ENCODE measurements at places on chromosomes 11 and 22. TPM values are rescaled to one million over a fixed set of nuclear protein-coding genes. Genes with fewer than 3 reads are reported as not detected.

DNA sequence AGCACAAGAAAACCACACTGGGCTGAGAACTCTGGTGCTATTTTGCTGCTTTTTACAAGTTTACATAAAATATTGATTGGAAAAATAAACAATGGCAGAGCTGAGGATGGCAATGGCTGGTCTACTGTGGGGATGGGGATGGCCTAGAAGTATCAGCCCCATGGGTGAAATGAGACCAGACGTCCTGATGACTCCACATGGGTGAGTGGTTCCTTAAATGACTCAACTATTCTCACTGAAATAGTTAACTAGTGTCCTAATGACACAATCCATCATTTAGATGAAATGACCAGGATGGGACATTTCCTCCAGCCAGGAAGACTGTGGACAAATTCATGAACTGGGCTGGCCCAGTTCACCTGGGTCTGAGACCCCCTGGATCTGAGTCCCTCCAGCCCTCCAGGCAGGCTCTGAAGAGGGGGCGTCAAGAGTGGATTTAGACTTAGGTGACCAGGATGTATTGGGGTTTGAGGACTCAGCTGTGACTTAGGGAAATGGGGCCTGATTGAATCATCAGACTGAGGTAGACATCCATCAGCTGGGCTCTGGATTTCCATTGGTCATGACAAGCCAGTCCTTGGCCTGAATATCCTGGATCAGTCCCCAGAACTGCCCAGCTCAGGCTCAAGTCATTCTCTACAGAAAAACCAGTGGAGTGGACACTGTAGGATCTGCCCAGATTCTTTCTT is 98.2 kb upstream of the IGLL5 start:
- no peaks in the 10 kb centered on the region for H3K4me1 ChIP-seq
- no peak for DNase-seq
- H3K27ac ChIP-seq = no peak overlapping the region
- H3K27me3 ChIP-seq = no peaks in the 10 kb centered on the region
- H3K4me3 ChIP-seq = no peak overlapping the region

- H3K27ac ChIP-seq = peak overlapping the region; percentile 5
- H3K4me3 ChIP-seq = no peak overlapping the region
- H3K27me3 ChIP-seq = no peaks in the 10 kb centered on the region
- H3K36me3 ChIP-seq = no peaks in the 10 kb centered on the region
- DNase-seq = no peak
Observed at GRCh38 chr11:69443968-69444364, 37.5 kb upstream of the LINC01488 start.

- no peaks in the 10 kb centered on the region for H3K36me3 ChIP-seq
- DNase-seq = peak; percentile 45
- no peak overlapping the region for H3K4me3 ChIP-seq
Observed at GRCh38 chr11:19995145-19995544, 165.1 kb downstream of the DBX1 start.

DNA sequence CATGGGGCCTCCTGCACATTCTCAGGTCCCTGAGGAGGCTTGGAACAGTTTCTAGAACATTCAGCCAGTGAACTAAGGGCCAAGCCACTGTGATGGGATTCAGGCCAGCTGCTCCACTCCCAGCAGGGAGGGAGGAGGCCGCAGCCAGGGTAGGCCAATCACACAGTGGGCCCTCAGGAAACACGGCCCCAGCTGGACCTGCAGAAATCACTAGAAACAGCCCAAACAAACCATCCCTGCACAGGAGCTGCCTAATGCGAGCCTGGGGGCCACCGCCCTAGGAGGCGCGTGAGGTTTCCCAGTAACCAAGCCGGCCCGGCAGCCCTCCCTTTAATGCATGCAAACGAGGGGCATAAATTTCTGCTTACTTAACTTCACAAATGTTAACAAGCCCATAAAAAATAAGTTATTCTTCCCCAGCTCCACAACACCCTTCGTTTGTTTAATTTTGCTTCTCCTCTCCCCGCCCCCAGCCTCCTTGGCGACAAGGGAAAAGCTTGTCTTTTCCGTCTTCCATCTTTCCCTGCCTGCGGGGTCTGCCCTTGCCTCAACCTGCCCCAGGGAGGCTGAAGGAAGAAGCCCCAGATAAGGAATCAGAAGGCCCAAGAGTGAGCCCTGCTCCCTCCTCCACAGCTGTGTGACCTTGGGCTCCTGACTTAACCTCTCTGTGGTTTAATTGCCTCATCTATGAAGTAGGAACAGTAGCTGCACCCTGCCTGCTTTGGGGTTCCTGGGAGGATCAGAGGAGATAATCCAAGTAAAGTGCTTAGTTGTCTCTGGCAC is 25.7 kb downstream of the ELFN2 start:
- H3K36me3 ChIP-seq = no peaks in the 10 kb centered on the region
- H3K27ac ChIP-seq = no peak overlapping the region
- no peaks in the 10 kb centered on the region for H3K27me3 ChIP-seq
- H3K4me1 ChIP-seq = peaks cover 5% of the 10 kb centered on the region
- peak; percentile 93 for DNase-seq
- H3K4me3 ChIP-seq = no peak overlapping the region

DNA sequence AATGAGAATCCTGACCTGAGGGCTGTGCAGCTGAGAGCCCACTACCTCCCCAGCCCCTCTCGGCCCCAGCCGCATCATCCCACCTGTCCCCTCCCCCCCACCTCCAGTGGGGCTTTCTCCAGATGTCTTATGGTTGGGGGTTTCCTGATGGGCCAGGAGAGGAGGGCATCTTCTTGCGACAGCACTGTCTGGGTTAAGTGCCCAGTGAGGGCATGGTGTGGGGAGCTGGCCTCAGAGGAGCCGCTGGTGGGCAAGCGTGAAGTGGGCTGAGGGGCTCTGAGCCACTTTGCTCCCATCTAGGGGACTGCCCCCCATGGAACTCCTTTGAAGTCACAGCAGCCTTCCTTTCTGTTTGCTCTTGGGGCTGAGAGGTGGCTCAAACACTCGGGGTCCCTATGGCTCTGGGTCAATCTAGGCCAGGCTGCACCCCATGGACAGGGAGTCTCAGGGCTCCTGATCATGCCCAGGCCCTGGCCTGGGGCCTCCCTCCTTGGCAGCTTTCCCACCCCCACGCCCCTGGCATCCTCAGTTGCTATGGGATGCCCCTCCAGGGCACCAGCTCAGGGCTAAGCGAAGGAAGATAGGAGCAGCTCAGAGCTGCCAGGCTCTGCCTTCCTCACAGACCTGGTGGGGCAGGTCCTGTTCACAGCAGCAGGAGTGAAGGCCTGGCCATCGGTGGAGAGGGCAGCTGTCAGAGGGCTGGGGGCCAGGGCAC is 11.0 kb upstream of the MIEF1 start:
- no peak overlapping the region for H3K27ac ChIP-seq
- H3K4me3 ChIP-seq = no peak overlapping the region
- no peaks in the 10 kb centered on the region for H3K36me3 ChIP-seq
- peaks cover 4% of the 10 kb centered on the region for H3K4me1 ChIP-seq
- DNase-seq = peak; percentile 77
- no peaks in the 10 kb centered on the region for H3K27me3 ChIP-seq

GRCh38 chr22:38051900-38052862 is 5.0 kb upstream of the PICK1 start:
- no peaks in the 10 kb centered on the region for H3K27me3 ChIP-seq
- no peaks in the 10 kb centered on the region for H3K36me3 ChIP-seq
- H3K4me1 ChIP-seq = no peaks in the 10 kb centered on the region
- no peak overlapping the region for H3K27ac ChIP-seq

Gene P2RX3
- total RNA-seq = not detected

GRCh38 chr11:72100462-72100861 is 2.6 kb downstream of the LAMTOR1 start:
- no peak for DNase-seq
- H3K4me3 ChIP-seq = no peak overlapping the region
- H3K27ac ChIP-seq = no peak overlapping the region
- H3K36me3 ChIP-seq = peaks cover 36% of the 10 kb centered on the region

Gene TEX12
- not detected for total RNA-seq

Gene SOX10
- 1.5 TPM for total RNA-seq

DNA sequence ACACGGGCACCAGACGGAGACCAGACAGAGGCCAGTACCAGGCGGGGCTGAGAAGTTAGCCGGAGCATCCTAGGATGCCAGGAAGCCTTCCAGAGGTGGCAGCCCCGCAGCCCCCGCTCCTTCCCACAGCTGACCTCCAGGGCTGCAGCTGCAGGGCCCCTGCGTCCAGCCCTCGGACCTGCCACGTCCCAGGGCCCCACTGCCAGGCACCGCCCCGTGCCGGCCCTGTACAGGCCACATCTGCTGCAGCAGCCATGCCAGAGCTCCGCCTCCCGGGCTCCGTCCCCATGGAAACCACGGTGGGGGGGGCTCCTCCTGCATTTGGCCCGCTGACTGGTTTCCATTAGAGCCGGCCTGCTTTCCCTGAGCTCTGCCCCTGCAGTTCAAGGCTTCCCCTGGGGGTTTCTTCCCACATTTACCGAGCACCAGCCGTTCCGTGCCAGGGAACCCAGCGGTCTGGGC is 62.5 kb upstream of the PPARA start:
- peak overlapping the region; percentile 27 for H3K4me3 ChIP-seq
- H3K4me1 ChIP-seq = peaks cover 83% of the 10 kb centered on the region
- peaks cover 29% of the 10 kb centered on the region for H3K36me3 ChIP-seq
- peak overlapping the region; percentile 91 for H3K27ac ChIP-seq
- DNase-seq = peak; percentile 84
- no peaks in the 10 kb centered on the region for H3K27me3 ChIP-seq

DNA sequence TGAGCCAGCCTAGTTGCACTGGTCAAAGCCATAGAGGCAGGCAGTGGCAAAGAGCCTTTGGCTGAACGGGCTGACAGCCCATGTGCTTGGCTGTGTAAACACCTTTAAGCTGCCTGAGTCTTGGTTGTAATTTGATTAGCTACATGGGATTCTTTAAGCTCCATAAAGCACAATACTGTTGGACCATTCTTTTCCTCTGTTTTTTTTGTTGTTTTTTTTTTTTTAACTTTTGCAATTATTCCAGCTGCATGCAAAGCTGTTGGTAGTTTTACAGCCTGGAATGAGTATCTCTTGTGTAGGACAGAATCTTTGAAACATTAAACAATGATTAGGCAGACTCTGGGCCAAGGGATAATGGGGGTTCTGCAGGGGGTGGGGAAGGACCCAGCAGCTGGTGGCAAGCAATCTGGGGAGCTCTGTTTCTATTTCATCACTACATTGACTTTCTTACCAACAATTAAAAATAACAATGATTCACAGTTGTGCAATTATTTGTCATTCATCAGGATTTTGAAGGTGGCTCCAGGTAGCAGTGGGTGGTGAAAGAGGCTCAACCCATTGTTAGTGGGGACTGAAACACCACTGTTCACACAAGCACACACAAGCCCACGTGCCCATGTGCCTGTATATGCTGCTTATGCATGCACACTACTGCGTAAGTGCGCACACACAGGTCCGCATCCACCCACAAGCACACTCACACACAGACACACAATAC is 69.5 kb upstream of the CSNK2A3 start:
- H3K36me3 ChIP-seq = peaks cover 4% of the 10 kb centered on the region
- no peak overlapping the region for H3K4me3 ChIP-seq
- peaks cover 2% of the 10 kb centered on the region for H3K4me1 ChIP-seq
- H3K27ac ChIP-seq = no peak overlapping the region
- peak; percentile 45 for DNase-seq
